ENCODE measurements at places on chromosomes 5 and 9. TPM values are rescaled to one million over a fixed set of nuclear protein-coding genes. Genes with fewer than 3 reads are reported as not detected.

DNA sequence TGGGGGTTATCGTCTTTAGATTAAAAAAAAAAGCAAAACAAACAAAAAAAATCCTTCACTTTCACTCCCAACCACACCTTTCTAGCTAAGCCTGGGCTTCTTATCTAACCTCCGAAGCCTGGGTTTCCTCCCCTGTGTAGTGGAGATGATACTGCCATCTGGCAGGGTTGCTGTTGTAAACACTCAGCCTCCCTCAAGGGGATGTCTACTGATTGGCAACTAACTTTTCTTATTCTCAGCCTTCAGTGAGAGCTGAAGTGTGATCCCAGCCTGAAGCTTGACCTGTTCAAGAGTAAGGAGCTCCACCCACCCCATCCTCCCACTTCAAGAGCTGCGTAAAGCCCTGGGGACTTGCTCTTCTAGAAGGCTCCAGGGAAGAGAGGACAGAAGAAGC is 21.5 kb upstream of the WWC1 start:
- no peak for DNase-seq

DNA sequence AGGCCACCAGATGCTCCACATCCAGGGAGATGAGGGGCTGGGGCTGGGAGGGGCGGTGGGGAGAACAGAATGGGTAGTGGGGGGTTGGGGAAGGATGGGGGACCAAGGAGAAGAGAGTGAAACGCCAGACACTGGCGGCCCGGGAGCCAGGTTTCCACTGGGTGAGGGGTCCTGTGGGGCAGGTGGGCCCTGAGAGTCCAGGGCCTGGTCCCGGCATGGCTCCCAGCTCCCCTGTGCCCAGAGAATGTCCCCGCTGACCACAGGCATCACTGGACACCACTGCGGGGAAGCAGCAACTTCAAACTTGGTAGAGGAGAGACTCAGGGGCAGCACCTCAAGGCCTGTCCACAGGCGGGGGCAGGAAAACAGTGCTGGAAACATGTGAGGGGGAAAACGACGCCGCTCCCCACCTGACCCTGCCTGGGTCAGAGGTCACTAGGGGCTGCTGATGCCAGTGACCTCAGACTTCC is 13.2 kb downstream of the NINJ1 start:
- peak; percentile 24 for DNase-seq

DNA sequence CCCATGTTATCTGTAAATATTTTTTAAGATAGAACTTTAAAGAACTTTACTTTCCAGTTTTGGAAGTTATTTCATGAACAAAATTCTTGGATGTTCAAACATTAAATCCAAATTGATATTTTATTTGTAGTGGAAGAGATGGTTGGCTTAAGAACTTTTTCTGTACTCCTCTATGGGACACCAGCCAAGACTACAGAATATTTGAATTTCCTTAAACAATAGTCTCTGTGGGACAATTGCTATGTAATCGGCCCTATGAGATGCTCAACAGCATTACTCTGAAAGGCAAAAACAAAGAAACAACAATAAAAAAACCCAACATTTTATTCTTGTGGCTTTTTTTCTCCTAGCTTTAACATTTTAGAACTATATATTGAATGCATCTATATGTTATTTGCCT is 289.3 kb downstream of the ARHGEF28 start:
- no peak for DNase-seq

PCDHB16 gene
- not detected for total RNA-seq

All from activated naive CD8-positive, alpha-beta T cell treated with anti-CD3 and anti-CD28 coated beads, Interleukin-2, amount 10 ng/mL, durations not matched to agents 7 days and 5 days (primary cell).